ENCODE measurements at places on chromosomes 11 and 22. TPM values are rescaled to one million over a fixed set of nuclear protein-coding genes. Genes with fewer than 3 reads are reported as not detected.

The PHETA2 gene
- polyA plus RNA-seq: 27.4 TPM

- DNase-seq: no peak
These were observed 124.3 kb upstream of the FGF3 start for GRCh38 chr11:69943506-69943905.

DNA sequence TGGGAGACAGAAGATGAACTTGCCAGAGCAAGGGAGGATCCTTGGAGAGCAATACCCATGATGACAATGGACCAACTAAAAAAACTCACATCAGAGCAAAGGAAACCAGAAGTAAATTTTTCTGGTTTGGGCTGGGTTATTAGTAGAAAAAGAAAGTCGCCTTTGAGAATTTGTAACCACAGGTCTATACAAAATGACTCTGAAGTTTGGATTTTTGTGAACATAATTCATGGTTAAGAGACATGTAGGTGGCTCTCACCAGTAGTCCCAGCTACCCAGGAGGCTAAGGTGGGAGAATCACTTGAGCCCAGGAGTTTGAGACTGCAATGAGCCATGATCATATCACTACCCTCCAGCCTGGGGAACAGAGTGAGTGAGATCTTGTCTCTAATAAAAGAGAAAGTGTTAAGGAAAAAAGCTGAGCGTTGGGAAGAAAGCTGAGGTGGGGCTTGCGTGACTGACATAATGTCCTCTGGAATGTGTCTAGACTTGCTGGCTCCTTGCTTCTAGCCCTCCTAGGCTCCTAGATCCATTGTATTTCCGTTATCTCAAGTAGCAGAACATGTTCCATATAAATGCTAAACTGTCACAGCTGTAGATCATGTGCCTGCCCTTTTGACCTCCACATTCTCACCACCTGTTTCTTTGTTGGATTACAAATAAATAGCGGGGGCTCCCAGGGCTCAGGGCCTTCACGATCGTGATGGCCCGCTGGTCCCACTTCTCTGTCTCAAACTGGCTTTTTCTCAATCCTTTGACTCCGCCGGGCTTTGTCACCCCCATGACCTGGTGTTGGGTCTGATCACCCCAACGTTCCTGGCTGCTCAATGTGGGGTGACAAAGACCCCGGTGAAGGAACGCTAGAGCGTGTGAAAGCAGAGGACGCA, 56.2 kb upstream of the SC5D start:
- no peak for DNase-seq

DNA sequence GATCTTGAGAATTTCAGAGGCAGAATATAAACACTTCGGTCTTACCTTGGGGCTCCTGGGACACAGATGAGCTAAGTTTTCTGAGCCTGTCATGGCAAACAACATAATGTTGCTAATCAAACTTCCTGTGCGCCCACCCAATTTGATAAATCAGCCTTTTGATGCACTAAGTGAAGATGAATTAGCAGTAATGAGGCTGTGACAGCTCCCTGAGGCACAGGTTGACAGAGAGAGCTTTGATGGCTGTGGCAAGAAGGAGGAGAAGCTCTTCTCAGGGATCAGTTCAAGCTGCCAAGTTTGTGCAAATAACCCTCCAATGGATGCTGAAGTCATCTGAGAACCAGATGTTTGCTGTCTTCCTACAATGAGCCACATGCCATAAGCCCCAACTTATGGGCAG, 34.4 kb downstream of the DRD2 start:
- DNase-seq: no peak
